ENCODE measurements at places on chromosomes 1 and 21.

- DNase-seq = no peak
Observed at GRCh38 chr1:165284454-165284853, 72.1 kb downstream of the LMX1A start.

DNA sequence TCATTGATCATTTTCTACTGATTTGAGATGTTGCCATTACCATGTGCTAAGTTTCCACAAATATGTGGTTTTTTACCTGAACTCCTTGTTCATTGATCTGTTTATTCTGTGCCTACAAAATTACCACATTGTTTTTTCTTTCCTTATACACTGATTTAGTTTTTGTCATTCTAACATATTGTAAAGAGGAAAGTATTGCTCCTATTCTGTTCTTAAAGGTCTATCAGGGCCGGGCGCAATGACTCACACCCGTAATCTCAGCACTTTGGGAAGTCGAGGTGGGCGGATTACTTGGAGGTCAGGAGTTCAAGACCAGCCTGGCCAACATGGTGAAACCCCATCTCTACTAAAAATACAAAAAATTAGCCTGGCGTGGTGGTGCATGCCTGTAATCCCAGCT lies 75.1 kb downstream of the CAMTA1 start:
- peak; percentile 41 for DNase-seq

GRCh38 chr1:113875714-113876113 lies 4.2 kb upstream of the PTPN22 start:
- no peak for DNase-seq

DNA sequence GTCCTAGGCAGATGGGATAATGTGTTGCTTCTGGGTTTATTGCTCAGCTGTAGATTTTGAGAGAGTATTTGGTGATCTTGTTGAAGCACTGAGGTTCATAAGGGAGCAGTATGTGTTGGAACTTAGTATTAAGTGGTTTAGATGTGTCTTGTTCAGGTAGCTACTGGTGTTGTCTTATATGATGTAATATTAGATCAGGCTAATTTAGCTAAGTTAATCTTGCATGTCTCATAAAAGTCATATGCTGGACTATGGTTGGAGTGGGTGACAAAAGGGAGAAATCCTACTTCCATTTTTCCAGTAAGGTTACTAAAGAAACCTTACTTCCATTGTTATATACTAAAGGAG lies 196.4 kb downstream of the CLEC20A start:
- no peak for DNase-seq

DNA sequence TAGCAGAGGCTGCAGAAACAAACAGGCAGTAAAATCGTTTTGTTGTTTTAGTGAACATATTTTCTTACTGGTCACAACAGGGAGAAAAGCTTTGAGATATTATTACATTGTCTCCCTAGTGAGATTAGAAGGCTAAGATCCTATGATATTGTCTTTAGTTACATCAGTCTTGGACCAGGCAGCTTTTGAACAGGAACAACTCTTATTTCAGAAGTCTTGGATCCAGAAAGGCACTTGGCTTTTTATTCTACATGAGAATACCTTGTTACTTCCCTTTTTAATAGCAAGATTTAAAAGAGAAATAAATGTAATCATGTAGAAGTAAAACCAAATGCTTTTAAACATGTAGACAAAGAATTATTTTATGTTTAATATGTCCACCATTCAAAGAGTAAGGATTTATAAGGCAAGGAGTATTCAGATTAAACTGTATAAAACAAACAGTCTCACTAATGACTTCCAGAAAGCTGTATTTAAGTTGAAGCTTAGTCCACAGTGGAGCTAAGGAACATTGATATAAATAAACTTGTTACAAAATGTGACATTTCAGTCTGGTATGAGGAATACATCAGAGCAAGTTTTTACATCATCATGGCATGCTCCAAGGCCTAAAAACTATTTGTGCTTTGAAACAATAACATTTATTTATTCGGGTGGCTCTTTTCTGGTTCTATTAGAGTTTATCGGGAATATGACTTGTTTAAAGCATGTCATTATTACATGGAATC lies 72.2 kb downstream of the PHTF1 start:
- no peak for DNase-seq

- DNase-seq = peak; percentile 92
Observed at GRCh38 chr1:98677288-98677687, 15.8 kb downstream of the SNX7 start.

Measured in mammary epithelial cell (primary cell).